ENCODE measurements at places on chromosomes 13 and 19.

DNA sequence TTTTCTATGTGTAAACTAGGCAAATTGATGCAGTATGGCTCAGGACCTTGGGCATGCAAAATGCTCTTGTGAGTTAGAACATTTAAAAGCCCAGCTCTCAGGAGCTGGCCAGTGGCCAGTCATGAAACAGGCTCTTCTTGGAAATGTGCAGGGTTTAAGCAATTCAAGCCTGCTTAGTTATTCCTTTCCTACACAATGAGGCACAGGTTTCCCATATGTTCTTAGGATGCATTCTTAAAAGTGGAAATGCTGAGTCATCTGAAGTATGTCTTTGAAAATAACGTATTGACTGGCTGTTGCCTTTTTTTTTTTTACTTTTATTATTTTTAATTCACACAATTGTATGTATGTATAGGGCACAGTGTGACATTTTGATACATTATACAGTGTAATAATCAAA, 300.7 kb downstream of the SLC7A1 start:
- no peak for ATAC-seq

DNA sequence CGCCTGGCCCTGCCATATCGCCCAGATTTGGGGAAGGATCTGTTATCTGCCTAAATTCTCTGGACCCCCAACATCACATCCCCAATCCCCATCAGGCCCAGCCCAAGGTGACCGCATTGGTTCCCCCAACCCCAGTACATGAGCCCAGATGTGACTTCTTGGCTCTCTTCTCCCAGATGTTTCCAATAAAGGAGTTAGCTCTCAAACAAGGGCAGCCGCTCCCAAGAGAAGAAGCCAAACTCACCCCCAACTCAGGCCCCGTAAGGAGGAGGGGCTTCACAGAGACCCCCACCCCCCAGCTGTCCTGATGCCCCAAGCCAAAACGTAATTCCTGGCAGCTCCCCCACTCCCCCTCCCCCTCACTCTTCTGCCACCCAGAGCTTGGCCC, 6.9 kb downstream of the FBN3 start:
- ATAC-seq: no peak

DNA sequence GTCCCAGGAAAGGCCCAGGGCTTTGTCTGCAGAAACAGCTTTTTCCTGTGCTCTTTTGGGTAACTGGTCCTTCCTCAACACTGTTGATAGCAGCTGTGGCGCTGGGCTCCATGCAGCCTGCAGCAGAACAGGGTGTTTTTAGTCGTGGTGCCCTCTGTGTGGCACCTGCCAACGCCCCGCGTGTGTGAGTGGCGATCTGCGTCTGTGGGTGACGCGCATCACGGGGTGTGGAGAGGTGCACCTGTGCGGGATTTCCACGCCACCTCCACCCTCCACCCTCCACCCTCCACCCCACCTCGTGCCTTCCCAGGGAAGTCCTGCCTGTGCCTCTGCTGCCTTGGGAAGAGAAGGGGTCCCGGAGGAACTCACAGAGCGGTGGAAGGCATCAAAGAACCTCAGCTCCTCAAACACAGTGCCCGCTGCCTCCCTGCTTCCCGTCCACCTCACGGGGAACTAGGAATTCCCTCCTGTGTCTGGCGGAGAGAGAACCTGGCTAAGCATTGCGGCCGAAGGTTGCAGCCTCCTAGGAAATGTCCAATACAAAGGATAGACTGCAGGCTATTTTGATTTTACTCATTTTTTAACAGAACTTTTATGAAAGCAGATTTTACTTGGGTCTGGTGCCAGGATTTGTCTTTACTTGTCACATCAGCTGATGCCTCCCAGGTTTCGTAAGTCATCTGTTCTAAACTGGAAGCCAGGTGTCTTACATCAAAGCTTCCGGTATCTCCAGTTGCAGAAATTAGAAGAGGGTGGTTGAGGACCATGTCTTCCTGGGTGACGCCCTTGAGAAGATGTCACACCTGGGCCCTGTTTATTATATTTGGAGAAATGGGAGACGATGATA, 84.0 kb downstream of the ATP11A start:
- ATAC-seq: no peak

DNA sequence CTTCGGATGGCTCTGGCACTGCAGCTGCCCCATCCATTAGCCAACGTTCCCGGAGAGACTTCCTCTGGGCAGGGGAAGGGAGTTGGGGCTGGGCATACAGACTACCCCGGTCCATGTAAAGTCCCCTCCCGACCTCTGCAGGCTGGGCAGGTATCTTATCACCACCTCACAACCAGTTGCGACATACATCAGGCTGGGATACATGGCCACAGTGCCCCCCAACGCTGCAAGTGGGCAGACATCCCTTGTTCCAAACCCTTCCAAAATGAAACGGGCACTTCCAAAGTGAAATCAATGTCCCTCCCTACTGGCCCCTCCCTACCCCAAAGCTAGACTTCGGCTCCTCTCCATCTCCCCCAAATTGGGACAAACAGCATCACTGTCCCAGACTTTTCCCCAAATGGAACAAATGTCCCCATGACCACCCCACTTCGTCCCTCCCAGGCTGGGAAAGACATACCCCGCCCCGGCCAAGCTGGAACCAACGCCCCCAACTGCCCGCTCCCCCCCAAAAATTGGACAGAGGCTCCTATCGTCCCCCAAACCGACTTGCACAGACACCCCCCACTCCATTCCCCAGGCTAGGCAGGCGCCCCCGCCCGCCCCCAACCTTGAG, 5.0 kb downstream of the PALM3 start:
- peak; percentile 8 for ATAC-seq

DNA sequence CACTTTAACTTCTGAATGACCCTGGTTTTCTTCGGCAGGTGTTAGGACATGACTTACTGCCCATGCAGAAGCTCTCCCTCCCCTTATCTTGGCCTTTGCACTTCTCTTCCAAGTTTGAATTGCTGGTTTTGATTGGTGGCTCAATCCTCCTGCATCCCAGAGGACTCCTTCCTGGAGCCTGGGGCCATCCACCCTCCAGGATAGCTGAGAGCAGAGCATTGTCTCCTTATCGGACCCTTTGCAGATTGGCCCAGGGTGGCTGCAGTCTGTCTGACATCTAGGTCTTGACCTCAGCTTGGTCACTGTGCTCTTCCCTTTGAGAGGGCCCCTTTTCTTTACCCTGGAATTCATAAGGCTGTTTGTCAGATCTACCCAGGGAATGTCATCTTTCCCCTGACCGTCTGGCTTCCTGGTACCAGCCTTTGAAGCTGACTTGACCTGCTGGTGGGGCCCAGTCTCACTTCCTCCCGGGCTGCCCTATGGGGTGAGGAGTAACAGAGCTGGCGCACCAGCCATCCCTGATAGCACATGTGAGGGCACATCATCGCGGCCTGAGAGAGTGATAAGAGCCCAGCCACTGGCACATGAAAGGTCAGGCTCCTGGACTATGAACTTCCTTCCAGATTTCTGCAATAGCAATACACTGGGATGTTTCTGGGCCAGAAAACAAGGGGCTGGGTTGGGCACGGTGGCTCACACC, 172.9 kb upstream of the UBL3 start:
- no peak for ATAC-seq

- peak; percentile 23 for ATAC-seq
Measured at GRCh38 chr19:23071147-23071511, 45.7 kb upstream of the ZNF730 start.

DNA sequence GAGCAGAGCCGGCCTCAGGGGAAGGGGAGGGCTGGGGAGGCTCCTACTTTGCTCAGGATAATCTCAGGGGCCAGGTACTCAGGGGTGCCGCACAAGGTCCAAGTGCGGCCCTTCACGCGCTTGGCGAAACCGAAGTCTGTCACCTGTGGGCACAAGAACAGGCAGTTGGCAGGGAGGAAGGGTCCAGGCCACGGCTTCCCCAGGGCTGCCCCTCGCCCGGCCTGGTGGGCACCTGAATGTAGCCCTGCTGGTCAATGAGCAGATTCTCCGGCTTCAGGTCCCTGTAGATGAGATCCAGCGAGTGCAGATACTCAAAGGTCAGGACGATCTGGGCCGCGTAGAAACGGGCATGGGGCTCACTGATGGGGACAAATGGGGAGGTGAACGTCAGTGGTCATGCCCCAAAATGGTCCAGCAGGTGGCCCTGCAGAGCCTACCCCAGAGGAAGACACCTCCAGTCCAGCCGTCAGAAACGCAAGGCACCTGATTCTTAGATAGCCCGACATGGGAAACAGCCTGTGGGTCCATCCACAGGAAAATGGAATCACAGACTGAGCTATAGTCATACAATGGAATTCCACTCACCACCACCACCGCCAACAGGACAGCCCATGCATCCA, 7.1 kb upstream of the SAMD1 start:
- ATAC-seq: peak; percentile 20

DNA sequence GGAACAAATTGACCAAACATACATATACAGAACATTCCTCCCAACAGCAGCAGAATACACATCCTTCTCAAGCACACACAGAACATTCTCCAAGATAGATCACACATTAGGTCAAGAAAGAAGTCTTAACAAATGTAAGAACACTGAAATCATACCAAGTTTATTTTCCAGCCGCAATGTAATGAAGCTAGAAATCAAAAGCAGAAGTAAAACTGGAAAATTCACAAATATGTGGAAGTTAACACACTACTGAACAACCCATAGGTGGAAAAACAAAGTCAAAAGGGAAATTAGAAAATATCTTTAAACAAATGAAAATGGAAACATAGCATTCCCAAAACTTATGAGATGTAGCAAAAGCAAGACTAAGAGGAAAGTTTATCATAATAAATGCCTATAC, 692.6 kb downstream of the DIAPH3 start:
- ATAC-seq: no peak

DNA sequence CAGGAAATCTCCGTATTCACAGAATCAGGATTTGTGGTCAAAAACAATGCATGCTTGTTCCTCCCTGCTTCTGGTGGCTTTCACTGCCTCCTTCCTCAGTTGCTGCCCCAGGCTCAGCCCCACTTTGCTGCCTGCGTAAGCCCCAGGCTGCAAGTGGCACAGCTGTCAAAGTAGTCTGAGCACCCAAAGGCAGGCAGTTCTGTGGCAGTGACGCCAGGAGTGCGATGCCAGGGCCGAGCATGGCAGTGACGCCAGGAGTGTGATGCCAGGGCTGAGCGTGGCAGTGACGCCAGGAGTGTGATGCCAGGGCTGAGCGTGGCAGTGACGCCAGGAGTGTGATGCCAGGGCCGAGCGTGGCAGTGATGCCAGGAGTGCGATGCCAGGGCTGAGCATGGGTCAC, 77.3 kb upstream of the GPR183 start:
- no peak for ATAC-seq

DNA sequence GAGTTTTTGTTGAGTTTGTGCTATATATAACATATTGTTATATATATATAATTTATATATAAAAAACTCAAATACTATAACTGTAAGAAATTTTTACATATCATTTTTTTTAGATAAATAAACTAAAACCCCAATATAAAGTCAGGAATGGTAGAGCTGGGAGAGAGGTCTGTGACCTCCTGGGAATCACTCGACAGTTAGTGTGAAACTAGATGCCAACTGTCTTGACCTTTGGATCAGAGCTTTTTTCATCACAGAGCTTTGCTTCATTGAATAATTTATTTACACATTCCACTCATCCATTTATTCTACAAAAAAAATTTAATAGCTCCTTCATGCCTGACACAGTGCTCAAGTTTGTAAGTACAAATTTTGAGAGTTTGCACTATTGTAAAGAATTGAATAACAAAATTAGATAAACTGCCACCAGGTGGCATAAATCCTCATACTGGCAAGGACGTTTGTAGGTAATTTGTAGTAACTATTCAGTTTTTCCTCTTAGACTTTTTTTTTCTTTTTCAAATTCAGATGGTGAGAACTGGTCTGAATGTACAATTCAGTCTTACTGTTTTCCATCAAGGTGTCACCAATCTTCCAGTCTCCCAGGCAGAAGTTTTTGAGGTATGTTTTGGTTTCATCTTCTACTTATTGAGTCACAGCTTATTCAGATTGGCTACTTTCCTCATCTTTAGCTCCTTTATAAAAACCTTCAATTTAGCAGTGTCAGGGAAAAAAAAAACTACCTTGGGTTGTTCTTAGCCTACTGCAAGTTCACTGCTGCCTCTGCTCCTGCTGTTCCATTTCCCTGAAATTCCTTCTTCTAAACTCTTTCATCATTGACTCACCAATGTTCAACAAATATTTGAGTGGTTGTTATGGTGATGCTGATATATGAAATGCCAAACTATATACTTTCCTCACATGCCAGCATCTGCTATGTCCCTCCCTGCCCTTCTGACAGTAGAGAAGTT, 28.7 kb downstream of the LACC1 start:
- ATAC-seq: peak; percentile 74

GRCh38 chr13:25619897-25620296, 248.1 kb downstream of the ATP8A2 start:
- no peak for ATAC-seq

DNA sequence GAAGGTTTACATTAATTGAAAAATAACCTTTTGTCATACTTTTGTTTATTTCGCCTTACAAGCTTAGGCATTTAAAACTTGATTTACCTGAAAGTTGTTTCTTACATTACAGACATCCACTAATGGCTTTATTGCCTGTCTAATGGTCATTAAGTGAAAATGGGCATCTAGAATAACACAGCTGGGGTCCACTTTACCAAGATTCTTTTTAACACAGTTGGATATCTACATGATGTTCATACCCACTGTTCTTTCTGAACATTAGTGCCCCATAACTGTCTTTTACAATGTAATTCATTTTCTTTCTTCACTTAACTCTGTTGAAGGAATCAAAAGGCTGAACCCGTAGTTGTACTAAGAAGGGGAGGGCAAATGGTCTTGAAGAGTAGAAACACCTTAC, 19.8 kb upstream of the KLHL1 start:
- ATAC-seq: no peak

DNA sequence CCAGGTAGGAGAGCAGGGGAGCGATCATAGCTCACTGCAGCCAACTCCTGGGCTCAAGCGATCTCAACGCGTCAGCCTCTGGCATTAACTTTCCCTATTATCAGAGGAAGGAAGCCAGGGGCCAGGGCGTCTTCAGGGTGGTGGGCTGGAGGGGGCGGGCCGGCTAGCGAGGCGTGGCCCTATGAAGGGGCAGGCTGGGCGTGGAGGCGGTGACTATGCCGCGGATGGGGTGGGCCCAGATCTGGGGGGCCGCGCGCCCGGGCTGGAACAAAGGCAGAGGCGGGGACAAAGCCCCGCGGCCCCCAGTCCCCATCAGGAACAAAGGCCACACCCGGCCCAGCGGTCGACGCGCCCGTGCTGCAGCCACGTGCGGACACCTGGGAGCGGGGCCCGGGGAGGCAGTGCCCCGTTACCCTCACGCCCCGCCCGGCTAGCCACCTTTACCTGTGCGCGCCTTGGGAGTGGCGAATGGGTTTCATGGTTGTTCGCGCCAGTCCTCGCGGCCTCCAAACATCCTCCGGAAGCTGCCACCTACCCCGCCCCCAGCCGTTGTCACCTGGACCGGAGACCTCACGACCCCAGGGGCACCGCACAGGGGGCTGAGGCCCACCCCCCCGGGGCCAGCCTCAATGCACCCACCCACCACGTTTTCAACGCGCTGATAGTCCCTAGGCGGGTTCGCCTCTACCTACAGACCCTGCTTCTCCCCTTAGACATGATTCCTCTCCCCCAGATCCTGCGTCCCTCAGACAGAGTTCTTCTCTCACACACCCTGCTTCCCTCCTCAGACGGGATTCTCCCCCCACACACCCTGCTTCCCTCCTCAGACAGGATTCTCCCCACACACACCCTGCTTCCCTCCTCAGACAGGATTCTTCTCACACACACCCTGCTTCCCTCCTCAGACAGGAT, 5.4 kb upstream of the TRIM28 start:
- ATAC-seq: no peak

GRCh38 chr13:76293346-76293745, 592.9 kb downstream of the KCTD12 start:
- no peak for ATAC-seq

Data from SK-N-SH treated with all-trans-retinoic acid at 6 μM for 48 hours (cell line).